Posterior vena cava (tissue), 2 donors: ENCODE measurements at places on chromosomes 7 and 10. TPM values are rescaled to one million over a fixed set of nuclear protein-coding genes. Genes with fewer than 3 reads are reported as not detected.

The CYP2C18 gene
- total RNA-seq: not detected

The HECW1 gene
- total RNA-seq: not detected

The GRM8 gene
- total RNA-seq: not detected

The STEAP4 gene
- total RNA-seq: 124 TPM

The LIPJ gene
- total RNA-seq: 0.14 TPM

The OPALIN gene
- total RNA-seq: not detected

The UFSP1 gene
- total RNA-seq: 3.3 TPM

The LRRC4 gene
- total RNA-seq: 7.3 TPM

The TRIL gene
- 10.6 TPM for total RNA-seq

The STRIP2 gene
- total RNA-seq: 0.33 TPM

The STAG3 gene
- total RNA-seq: 1.2 TPM

The GIMAP5 gene
- 17.4 TPM for total RNA-seq

The CALML5 gene
- not detected for total RNA-seq

The TACC2 gene
- 54.6 TPM for total RNA-seq

The PTPRN2 gene
- 1.6 TPM for total RNA-seq

The COL1A2 gene
- 2,112 TPM for total RNA-seq

The ITGA8 gene
- total RNA-seq: 227 TPM
